ENCODE measurements at places on chromosomes 2 and 18. TPM values are rescaled to one million over a fixed set of nuclear protein-coding genes. Genes with fewer than 3 reads are reported as not detected.

The IL1A gene
- 230 TPM for total RNA-seq

The FZD7 gene
- 0.85 TPM for total RNA-seq

The COL5A2 gene
- 1.9 TPM for total RNA-seq

The KCNK3 gene
- total RNA-seq, result not detected

The ST6GAL2 gene
- total RNA-seq, result under 0.01 TPM

The MDH1B gene
- total RNA-seq, result 0.48 TPM

The ABCG5 gene
- not detected for total RNA-seq

The SERPINB3 gene
- 33.7 TPM for total RNA-seq

The SLC9A4 gene
- total RNA-seq, result 2.7 TPM

The C2orf66 gene
- total RNA-seq, result 0.43 TPM

The TRAK2 gene
- total RNA-seq, result 8.7 TPM

The FAM168B gene
- 92.5 TPM for total RNA-seq

The TRIM43 gene
- not detected for total RNA-seq

The SP140L gene
- total RNA-seq, result 3.6 TPM

The VWC2L gene
- not detected for total RNA-seq

The ARMC9 gene
- 11.3 TPM for total RNA-seq

The ASPRV1 gene
- under 0.01 TPM for total RNA-seq

The AGXT gene
- not detected for total RNA-seq

The LAMA1 gene
- 25.8 TPM for total RNA-seq

The C2orf76 gene
- total RNA-seq, result 3.4 TPM

The SP9 gene
- not detected for total RNA-seq

The EML6 gene
- total RNA-seq, result 0.48 TPM

The RNF125 gene
- 1.5 TPM for total RNA-seq

The VRK2 gene
- total RNA-seq, result 58.6 TPM

The TUBA3E gene
- not detected for total RNA-seq

The PSMA8 gene
- not detected for total RNA-seq

The SERPINB12 gene
- 0.48 TPM for total RNA-seq

The LIMS4 gene
- not detected for total RNA-seq

The IL18R1 gene
- 5.1 TPM for total RNA-seq

The TFCP2L1 gene
- total RNA-seq, result 18.5 TPM

The PJVK gene
- not detected for total RNA-seq

The ERICH2 gene
- total RNA-seq, result 0.72 TPM

The CNTNAP5 gene
- not detected for total RNA-seq

Measured in tracheal epithelial cell (primary cell).